ENCODE measurements at places on chromosomes 13 and 19.

DNA sequence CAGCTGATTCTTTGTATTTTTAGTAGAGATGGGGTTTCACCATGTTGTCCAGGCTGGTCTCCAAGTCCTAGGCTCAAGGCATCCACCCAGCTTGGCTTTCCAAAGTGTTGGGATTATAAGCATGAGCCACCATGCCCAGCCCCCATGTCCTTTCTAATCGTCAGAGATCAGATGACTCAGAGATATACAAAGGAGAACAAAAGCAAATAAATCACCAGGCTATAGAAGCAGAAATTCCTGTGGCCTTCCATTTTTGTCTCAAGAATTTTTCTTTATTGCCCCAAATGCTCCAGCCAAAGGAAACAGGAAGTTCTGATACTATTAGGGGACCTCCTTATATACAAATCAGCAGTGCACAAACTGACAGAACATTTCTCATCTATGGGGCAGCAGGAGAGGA is 207.8 kb downstream of the RFC3 start:
- no peak for DNase-seq

GRCh38 chr19:18434411-18435175 is 3.3 kb downstream of the ISYNA1 start:
- DNase-seq: no peak

DNA sequence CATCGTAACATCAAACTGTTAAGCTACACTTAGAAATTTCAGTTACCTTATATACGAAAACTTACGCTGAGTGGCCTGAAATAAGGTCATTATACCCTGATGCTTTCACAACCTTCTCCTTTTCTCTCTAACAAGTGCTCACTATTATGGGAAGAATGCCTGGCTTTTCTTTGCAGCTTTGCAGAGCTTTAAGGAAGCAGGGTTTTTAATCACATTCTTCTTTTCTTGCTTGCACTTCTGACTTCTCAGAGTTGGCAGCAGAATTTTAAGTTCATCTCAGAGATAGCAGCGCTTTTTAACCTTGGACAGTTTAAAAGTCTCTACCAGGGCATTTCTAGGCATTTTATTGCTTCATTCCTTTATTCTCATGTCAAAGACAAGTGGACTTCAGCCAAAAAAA is 285.1 kb downstream of the SPRY2 start:
- no peak for DNase-seq

GRCh38 chr13:30413842-30414241 is 8.5 kb upstream of the UBE2L5 start:
- DNase-seq: no peak

DNA sequence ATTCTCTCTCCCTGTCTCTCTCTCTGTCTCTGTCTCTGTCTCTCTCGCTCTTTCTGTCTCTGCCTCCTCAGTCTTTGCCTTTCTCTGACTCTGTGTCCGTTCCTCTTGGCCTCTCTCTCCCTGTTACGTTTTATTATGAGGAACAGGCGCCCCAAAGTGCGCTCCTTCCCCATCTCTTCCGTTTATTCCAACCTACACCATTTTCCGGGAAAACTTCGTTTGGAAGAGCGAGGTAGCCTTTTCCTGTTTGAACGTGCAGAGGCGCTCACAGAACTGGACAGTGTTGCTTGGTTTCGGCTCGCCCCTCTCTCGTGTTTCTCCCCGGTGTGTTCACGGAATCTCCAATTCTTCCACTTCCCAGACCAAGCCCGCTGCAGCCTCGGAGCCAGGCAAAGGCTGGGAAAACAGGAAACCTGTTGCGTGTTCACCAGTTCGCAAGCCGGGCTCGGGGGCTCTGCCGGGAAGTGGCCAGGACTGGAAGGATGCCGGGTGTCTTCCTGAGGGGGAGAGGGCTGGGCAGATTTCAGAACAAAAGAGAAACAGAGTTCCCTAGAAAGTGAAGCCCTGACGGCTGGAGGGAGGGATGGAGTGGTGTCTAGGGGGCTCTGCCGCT is 605 bp downstream of the TMEM255B start:
- no peak for DNase-seq

DNA sequence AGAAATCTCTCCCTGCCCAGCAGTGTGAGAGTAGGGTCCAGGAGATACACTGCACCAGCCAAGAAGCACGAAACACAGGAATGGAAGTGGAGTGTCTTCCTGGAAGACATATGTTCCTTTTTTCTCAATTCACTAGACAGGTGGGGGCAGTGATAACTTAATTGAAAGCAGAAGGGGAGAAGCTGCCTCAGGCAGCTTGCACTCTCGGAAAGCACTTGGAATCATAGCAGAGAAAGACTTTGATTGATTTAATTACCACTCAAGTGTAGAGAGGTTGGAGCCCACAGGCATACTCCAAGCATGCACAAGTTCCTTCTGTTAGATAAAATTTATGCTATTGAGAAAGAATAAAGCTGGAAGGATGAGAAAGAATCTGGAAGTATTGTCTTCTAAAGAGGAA is 249.4 kb downstream of the SLITRK6 start:
- no peak for DNase-seq

DNA sequence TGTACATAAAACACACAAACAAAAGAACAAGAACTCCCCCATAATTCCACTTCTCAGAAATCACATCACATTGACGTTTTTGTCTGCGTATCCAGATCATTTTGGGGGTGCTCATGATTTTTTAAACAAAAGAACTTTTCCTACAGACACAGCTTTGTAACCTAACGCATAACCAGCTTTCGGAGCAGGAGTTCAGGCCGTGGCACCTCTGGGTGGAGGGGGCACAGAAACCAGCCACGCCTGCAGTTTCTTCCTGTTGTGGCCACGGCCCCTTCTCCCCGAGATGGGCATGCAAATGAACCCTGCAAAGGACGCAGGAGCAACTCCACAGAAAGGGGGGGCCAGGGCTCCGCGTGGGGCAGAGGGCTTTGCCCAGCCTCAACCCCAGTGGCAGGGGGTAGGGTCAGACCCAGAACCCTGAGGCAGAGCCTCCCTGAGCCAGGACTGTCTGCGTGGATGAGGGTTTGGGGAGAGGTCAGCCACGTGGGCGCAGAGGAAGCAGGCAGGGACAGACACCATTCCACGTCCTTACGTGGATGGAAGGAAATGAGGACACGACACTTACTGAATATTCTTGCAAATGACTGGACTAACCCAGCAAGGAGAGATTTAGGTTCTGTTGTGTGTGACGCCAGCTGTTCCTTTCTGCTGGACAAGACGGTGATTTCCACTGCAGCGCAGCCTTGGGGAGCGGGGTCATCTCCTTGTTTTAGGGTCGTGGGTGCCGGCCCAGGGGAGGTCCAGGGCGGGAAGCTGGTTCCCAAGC is 64.4 kb downstream of the RASA3 start:
- DNase-seq: no peak

- DNase-seq: no peak
These were observed 1047.5 kb upstream of the SPRY2 start for GRCh38 chr13:81388400-81388799.

GRCh38 chr19:28560786-28561185 is 652.2 kb downstream of the UQCRFS1 start:
- DNase-seq: no peak

DNA sequence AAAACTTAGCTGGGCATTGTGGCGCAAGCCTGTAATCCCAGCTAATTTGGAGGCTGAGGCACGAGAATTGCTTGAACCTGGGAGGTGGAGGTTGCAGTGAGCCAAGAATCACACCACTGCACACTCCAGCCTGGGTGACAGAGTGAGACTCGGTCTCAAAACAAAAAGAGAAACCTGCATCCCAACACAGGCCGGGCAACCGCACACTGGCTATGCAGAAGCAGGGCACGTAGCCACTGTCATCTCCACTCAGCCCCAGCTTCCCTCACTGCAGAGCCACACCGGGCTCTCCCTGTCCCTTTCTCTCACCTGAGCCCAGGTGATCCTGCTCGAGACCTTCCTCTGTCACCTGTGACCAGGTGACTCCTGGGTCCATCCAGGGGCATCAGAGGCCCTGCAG is 11.7 kb downstream of the ELL start:
- DNase-seq: no peak

GRCh38 chr13:49530457-49530856 is 34.7 kb downstream of the PHF11 start:
- DNase-seq: no peak

DNA sequence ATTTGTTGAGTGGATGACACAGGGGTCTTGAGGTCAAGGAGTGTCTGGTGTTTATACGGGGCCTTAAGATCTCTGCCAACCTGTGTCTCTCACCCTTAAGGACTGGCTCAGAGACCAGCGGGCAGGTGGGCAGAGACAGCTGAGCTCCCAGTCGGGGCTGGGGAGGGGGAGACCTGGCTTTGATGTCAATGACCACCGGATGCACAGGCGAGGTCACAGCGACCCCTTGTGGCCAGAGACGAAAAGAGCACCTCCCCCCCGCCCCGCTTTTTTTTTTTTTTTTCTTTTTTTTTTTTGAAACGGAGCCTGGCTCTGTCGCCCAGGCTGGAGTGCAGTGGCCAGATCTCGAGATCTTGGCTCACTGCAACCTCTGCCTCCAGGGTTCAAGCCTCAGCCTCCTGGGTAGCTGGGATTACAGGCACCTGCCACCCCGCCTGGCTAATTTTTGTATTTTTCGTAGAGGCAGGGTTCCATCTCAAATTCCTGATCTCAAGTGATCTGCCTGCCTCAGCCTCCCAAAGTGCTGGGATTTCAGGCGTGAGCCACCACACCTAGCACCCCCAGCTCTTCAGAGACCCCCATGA is 12.1 kb upstream of the KLK14 start:
- peak; percentile 40 for DNase-seq

GRCh38 chr13:42333613-42334328 is 61.8 kb downstream of the AKAP11 start:
- peak; percentile 4 for DNase-seq

GRCh38 chr19:10289167-10289835 is 451 bp upstream of the ICAM5 start:
- DNase-seq: peak; percentile 37

GRCh38 chr19:15072930-15073647 is 8.9 kb upstream of the OR1I1 start:
- no peak for DNase-seq

- DNase-seq: no peak
These were observed 1.8 kb upstream of the NOVA2 start for GRCh38 chr19:45975306-45976070.
